NCI-H1436 treated with DMSO at 0.1 percent for 48 hours (cell line): ENCODE measurements at places on chromosomes 4 and X.

DNA sequence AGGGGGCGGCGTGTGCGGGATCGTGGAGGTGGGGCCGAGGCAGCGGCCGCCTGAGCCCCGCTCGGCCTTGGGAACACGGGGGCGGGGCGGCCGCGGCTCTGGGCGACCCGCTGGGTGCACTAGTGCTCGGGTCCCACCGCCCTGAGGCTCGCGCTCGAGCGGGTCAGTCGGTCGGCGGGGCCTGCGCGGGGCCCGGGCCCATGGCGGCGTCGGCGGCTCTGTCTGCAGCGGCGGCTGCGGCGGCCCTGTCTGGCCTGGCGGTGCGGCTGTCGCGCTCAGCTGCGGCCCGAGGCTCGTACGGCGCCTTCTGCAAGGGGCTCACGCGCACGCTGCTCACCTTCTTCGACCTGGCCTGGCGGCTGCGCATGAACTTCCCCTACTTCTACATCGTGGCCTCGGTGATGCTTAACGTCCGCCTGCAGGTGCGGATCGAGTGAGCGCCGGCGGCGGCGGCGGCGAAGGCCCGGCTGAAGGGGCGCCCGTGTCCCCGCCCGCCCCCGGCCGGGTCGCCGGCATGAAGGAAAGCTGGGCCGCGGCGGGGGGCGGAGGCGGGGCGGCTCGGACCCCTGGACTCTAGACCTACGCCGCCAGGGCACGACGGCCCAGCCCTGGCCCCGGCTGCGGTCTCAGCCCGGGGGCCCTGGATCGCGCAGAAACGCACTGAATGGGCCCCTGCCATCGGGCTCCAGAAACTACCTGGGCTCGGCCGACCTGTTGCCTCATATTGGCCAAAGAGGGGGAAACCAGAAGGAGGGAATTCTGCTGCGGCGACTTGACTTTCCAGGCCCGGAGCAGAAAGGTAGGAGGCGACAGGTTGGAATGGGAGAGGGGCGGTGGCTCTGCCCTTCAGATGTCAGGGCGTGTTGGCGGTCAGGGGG, at the start of gene SMIM10L2A:
Gene SMIM10L2A (plus strand): TSS at position 13 of the 878 bp plus-strand sequence. CDS start 188 bp downstream, at position 201.
- DNase-seq: no peak

DNA sequence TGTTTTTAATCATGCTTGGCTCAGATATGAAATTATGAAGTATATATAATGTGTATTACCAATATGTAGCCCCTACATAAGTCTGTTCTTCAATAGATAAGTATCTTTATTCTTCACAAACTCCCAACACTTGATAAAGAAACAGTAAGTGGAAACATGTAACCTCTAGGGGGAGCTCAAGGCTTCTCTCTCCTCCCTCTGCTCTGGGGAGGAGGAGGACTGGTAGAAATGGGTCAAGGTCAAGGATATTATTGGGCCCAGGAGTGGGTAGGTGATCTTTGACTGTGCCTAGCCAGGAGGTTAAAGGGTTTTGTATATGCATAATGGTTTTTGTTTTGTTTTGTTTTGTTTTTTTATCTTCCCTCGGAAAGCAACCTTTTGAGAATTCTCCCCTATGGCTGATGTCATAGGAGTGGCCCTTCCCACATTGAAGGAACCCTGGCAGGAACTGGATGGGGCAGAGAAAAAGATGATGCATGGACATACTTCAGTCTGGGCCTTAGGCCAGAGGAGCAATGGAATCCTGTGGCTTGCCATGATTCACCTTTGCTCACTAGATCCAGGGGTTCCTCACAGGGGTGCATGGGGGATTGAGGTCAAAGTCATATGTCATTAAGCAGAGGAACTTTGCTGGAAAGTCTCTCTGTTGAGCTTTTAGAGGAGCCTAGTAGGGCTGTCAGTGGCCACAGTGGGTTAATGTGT, 460.3 kb downstream of the MID1IP1 start:
- no peak for DNase-seq

DNA sequence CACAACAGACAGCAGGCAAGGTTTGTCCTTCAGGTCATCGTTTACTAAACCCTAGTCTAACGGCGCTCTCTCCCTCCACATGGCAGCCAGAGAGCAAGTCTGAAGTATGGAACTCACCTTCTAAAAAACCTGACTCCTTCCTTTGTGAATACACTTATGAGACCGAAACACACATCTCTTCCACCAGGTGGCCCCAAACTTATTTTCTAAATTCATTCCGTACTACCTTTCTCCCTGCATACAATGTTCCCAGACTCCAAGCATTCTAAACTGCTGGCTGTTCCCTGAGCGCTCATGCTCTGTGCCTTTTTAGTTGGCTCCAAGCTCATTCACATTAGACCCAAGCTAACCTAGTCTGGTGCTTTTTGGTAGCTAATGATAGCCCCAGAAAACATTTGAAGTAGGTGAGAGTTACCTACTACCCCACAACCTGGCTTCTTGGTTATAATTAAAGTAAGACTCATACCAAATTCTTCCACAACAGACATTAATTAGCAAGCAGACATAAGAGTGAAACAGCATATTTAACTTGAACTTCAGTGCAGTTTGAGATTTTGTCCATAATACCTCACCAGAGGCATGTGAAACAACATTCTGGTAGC, 67.6 kb upstream of the DCLK2 start:
- DNase-seq: peak; percentile 26

GRCh38 chrX:101655534-101655933, 4.1 kb downstream of the ARMCX2 start:
- no peak for DNase-seq

GRCh38 chrX:130523460-130524394, 121.9 kb downstream of the RBMX2 start:
- no peak for DNase-seq

DNA sequence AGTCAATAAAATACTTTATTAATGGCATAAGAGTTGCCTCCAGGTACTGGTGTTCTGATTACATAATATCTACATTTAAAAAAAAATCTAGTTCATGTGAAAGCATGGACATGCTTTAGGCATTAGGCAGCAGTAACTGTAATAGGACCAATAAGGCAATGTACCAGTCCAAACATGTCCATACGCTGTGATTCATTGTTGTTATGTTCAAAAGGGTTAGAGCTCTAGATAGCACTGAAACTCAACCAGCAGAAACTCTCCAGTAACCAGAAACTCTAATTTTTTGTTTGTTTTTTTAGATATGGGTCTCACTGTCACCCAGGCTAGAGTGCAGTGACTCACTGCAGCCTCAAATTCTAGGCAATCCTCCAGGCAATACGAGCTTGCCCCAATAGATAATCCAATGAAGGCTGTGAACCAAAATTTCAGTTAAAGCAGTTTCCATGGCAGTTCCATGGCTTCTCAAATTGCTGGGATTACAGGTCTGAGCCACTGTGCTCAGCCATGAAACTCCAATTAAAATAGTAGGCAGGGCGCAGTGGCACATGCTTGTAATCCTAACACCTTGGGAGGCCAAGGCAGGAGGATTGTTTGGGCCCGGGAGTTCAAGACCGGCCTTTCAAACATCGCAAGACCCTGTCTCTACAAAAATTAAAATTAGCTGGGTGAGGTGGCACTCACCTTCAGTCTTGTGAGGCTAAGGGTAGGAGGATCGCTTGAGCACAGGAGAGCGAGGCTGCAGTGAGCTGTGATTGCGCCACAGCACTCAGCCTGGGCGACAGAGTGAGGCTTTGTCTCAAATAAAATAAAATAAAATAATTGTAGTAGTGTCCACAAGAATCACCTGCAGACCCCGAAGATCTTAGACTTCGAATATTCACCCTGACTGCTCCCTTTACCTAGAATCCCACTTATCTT, 36.3 kb downstream of the MGARP start:
- no peak for DNase-seq
